ENCODE measurements at places on chromosomes 7 and 10.

GRCh38 chr7:598899-599298 lies 79.3 kb upstream of the PDGFA start:
- DNase-seq = no peak

- no peak for DNase-seq
These were observed 64.4 kb downstream of the GRB10 start for GRCh38 chr7:50718311-50718710.

GRCh38 chr7:151304856-151305255 lies 36.8 kb upstream of the NUB1 start:
- no peak for DNase-seq

- peak; percentile 77 for DNase-seq
These were observed 38.8 kb downstream of the TMEM60 start for GRCh38 chr7:77759294-77759889.

DNA sequence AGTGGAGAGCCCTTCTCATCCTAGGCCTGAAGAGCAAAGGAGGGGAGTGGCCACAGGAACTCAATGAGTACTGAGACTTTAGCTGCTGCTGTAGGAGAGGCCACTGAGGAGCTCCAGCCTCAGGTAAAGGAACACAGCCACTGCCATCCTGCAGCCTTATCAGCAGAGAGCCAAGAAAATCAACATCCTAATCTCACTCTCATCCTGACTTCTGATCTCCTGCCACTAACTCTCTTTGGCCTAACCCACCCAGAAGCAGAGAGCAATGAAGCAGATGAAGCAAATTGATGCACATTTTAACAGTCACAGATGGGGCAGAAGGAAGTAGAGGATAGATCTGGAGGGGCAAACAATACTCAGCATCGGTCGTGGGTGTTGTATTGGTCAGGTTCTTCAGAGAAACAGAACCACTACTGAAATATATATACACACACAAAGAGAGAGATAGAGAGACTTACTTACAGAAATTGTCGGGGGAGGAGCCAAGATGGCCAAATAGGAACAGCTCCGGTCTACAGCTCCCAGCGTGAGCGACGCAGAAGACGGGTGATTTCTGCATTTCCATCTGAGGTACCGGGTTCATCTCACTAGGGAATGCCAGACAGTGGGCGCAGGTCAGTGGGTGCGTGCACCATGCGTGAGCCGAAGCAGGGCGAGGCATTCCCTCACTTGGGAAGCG lies 297.6 kb downstream of the MTERF1 start:
- no peak for DNase-seq

GRCh38 chr10:51920672-51921071 lies 221.3 kb upstream of the CSTF2T start:
- no peak for DNase-seq

DNA sequence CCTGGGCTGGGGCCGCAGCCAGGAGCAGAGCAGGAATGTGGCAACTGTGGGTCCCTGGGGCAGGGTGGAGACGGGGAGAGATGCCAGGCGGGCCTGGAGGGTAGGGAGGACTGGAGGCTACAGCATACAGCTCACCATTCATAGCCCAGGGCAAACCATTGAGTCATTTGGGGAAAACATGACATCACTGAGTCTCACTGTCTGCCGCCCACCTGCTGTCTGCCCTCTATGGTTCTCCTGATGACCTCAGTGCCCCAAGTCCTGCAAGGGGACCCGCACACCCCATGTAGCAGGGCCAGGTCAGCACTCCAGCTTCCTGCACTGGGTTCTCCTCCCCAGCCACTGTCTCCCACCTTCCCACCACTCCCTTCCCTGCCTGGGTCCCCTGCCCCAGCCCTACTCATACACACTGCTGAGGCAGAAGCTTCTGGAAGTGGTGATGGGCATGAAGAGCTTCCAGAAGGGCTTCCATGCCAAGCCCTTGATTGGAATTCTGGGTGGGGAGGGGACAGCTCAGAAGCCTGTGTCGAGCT lies 10.4 kb downstream of the CHST3 start:
- no peak for DNase-seq

- peak; percentile 33 for DNase-seq
These were observed 68.0 kb downstream of the LANCL2 start for GRCh38 chr7:55432939-55433784.

DNA sequence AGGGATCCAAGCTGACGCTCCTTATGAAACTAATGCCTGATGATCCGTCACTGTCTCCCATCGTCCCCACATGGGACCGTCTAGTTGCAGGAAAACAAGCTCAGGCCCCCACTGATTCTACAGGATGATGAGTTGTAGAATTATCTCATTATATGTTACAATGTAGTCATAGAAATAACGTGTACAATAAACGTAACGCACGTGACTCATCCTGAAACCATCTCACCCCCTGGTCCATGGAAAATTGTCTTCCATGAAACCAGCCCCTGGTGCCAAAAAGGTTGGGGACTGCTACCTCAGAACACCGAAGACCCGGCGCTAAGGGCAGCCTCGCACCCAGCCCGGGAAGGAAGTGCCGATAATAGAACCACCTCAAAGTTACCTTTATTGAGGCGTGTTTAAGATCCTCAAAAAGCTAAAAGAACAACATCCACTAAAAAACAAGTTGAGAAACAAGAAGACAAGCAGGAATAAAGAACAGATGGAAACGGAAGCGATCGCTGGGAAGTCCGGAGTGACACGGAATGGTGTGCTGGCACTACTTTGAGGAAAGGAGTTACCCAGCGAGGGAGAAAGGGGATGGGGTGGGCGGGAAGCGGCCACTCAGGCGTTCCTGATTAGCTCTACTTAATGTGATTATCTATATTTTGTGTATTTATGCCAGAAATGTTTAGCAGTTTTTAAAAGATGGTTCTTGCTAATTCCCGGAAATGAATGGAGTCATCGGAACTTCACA lies 50.1 kb upstream of the PRKAR1B start:
- no peak for DNase-seq

DNA sequence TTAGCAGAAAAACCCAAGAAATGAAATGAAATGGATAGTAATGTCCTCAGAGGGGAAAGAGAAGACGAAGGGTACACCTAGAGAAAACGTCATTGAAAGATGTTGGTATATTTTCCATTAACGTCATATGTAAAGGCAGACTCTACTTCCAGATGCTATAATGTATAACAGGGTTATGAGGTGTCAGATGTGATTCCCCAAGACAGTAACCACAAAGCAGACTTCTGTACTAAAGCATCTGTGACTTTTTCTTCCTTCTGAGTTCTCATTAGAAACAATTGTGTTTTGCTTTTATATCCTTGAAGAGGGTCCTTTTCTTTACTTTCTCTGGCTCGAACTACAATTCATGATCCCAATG lies 37.4 kb downstream of the LRRC72 start:
- no peak for DNase-seq

DNA sequence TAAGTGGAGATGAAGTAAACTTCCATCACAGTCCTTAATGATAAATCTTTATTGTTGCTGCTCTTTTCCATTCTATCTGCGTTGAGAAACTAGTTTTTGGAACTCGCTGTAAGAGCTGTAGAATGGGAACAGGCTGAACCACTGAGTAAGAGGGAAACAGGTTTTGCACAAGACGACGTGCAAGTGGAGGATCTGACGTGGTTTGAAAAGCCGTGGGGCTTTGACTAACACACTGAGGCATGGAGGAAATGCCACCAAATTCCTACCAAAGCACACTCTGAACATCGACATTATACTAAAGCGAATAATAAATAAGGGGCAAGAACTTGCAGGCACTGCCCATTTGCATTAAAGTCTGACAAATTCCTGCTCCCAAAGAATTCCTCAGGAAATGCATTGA lies 160.6 kb downstream of the KLF6 start:
- no peak for DNase-seq

DNA sequence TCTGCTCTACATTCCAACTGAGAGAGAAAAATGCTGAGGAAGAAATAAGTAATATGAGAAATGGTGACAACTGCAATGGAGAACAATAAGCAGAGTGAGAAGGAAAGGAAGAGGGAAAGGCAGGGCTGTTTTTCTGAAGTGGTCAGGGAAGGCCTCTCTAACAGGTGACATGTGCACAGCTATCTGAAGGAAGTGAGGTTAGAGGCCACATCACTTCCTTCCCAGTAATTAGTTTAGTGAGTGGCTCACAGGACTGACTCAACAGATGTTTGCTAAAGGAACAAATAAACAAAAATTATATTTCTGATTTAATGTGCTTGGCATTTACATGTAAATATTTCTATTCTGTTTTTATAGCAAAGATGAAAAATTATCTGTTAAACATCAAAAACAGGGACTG lies 77.9 kb downstream of the ARHGAP21 start:
- DNase-seq = peak; percentile 31

DNA sequence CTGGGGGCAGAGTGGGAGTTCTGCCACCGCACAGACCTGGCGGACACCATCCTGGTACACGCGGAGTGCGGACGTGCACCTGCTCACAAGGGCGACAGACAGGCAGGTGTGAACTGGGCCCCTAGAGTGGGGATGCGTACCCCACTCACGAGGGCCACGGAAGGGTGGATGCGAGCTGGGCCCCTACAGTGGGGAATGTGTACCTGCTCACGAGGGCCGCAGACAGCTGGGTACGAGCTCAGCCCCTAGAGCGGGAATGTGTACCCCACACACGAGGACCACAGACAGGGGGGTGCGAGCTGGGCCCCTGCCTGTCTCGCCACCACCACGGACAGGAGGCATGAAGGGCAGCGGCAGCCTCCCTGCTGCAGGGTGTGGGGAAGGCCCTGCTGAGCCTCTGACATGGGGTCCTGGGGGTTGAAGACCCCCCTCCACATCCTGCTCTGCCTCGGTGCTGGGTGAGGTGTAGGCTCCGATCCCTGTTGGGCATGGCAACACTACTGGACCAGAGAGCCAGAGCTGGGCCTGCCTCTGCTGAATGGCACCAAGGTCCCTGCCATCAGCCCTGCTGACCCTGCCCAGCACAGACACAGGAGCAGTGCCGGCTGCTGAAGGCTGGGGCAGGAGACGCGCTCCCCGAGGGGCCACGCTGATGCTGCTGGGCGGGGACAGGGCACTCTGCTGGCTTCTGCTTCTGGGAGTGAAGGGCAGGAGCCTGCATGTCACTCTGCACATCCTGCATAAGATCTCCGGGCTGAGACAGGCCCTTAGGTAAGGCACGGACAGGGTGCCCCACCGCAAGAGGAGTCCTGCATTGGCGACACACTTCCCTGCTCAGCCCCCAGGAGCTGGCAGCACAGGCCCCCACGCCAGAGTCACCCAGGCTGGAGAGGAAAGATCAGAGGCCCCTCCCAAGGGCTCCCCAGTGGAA lies 259.2 kb downstream of the MAD1L1 start:
- DNase-seq = no peak

GRCh38 chr7:72394016-72394415 lies 18.1 kb downstream of the CALN1 start:
- no peak for DNase-seq
